ENCODE measurements at places on chromosomes 4 and X.

DNA sequence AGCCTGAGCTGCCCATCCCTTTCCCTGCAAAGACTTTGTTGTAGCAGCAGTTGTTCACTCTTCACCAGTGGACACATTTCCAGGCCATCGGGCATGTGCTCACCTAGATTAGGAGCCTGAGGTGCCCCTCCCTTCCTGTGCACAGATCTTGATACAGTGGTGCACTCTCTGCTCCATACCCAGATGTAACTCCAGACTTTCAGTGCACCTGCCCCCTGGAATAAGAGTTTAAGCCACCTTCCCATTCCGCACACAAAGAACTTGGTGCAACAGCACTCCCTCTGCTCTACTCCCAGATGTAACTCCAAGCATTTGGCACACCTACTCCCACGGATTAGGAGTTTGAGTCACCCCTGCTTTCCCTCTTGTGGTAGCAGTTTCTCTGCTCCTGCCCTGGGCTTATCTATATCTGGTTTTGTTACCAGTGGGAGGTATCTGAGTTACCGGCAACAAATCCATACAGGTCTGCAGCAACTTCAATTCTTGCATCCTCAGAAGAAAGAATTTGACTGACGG lies 36.0 kb upstream of the PLK4 start:
- no peak for DNase-seq

DNA sequence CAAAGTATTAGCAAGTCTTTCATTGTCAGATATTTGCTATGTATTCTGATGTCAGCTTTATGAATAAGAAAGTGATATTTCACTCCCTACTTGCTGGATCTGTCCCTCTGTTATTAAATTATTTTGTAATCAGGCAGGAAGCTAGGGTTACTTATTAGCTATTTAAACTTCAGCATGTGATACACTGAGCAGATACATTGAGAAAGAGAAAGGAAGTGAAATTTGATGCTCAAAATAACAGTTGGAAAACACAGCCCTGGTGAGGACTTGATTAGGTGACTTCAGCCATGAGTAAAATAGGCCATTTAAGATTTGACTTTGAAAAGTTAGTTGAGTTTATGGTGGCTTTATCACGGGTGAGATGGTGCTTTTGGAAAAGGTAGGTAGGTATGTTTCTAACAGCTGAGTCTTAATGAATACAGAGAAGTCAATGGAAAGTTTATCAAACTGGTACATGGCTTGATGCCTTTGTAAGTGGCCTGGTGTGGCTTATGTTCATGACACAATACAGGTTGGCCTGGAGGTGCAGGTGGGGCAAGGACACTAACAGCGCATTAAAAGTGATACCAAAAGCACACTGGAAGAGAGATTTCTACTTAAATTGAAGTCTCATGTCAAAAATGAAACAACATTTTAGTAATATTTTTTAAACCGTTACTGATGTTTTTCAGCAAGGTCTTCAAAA lies 321.2 kb upstream of the SPOCK3 start:
- DNase-seq, result no peak

DNA sequence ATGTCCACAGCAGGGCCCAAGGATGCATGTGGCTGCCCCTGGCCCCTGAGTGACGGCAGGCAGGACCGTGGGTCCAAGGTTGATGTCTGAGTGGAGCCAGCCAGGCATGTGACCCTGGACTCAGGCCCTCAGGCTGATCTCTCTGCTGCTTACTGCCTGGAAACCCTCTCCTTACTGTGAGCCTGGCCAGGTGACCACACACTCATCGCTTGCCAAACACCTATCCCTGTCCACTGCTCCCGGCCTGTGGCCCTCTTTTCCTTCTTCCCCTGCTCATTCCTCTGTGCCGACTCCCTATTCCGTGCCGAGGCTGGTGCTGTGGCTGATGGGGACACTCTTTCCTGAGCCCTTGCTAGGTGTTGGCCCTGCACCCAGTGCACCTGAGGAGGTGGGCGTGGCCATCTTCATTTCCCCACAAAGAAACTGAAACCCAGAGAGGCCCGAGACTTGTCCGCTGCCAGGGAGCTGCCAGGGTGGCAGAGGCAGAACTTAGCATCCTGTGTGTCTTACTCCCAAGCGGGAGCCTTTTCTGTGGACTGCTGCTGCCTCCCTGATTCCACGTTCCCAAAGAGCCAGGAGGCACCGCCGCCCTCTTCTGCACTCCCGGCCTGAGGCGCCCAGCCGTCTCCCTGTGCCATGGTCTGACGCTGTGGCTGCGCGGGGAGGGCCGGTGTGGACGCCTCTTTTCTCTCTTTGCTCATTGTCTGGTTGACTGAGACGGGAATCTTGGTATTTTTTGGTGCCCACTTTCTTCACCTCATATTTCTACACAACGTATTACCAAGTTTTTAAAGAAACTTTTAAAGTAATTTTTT lies 11.2 kb upstream of the RNF4 start:
- DNase-seq, result no peak

GRCh38 chrX:40485102-40485826 lies 95.5 kb upstream of the ATP6AP2 start:
- no peak for DNase-seq

GRCh38 chrX:136750364-136750763 lies 30.4 kb downstream of the ARHGEF6 start:
- DNase-seq, result no peak
